Transverse colon (tissue), 4 donors: ENCODE measurements at places on chromosomes 12 and 14.

- DNase-seq = no peak
These were observed 259.1 kb downstream of the SLC6A15 start for GRCh38 chr12:84653482-84653881.

- peak; percentile 78 for DNase-seq
These were observed 1.3 kb downstream of the ZC3H10 start for GRCh38 chr12:56119361-56119796.

GRCh38 chr14:23567186-23568020 lies at the start of gene AP1G2:
Gene AP1G2, minus strand, starts transcription at chr14:23567791. Its CDS starts 477 bp downstream, at chr14:23567314.
- peak; percentile 96 for DNase-seq

DNA sequence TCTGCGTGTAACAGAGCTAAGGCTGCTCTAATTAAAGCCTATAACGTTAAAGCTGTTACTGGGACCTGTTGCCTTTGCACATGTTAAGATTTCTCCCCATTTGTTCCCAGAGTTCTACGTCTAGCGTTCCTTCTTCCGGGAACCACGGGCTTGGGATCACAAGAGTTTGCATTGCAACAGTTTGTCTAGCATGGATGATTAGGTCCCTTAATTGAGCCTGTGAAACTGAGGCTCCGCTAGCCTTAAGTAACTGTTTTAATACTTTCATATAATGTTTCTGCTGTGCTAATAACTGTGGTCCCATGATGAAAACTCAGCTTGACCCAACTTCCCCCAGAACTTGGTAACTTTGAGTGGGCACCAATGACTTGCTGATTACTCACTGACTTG lies 16.7 kb upstream of the LYZ start:
- DNase-seq = peak; percentile 14

DNA sequence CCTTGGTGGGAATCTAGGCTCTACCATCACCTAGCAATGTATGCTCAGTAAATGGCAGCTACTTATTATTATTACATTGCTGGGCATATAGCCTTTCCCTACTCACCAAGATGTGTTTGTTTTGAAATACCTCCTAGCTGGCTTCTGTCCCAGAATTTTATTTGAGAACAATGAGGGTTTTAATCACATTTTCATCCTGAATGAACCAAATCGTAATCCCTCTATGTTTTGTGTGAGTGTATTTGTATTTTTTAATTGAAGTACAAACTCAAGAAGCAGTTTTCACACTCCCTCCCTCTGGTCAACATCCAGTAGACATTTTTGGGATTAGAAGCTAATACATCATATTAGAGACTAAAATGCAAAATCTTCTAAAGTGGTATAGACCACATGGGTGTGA lies 7.6 kb downstream of the SLC7A8 start:
- DNase-seq = no peak

GRCh38 chr14:72743626-72744025 lies 150.3 kb downstream of the DPF3 start:
- DNase-seq = no peak

GRCh38 chr14:92922155-92922735 lies 705 bp upstream of the CHGA start:
- DNase-seq = no peak

DNA sequence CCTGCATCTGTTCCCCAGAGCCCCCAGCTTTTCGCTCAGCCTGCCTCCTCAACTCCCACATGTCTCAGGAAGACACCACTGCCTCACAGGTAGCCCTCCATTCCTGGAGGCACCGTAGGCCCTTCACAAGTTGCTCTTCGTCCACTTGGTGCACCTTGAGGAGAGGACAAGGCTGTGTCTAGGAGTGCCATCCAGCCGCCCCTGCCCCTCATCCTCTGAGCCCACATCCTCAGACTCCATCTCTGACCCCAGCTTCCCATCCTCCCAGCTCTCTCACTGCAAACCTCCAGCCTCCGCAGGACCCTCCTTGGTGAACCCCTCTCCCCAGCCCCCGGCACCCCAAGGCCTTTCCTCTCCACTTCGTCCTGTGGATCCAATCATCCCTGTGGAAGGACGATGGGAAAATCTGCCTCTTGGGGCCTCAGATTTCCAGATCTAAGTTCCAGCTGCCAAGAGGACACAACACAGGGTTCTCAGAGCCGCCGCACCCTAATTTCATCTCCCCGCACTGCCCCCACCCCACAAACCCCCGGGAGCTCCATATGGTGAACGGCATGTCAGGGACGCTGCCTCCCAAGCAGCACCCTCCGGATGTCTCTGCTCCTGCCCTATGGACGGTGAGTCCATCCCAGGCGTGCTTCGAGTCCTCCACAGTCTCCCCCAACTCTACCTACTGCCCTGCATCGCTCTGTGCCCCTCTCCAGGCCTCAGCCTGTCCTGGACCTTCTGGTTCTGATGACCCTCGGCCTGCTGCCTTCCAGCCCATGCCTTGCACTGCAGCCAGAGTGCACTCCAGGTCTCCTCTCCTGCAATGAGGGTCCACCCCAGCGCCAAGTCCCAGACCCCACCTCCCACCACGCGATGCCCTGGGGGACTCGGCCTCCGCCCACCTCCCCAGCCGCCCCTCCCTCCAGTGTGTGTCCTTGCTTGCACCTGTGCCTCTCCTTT lies 314.1 kb upstream of the DIO3 start:
- DNase-seq = no peak

DNA sequence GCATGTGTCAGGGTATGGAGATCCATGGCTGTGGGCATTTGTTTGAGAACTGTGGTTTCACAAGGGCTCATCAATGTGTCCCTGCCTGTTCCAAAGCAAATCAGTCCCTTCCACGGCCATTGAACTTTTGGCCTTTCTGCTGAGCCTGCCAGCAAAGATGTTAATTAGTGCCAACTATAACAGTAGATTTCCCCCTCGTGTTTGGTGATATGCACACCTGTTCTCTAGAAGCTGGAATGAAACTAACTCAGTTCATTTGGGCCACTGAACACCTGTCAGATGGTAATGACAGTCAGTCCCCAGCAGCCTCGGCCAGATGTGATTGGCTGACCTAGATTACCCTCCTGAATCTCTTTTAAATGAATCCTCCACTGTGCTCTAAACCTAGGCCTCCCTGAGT lies 43.2 kb downstream of the IRAK3 start:
- DNase-seq = peak; percentile 14

DNA sequence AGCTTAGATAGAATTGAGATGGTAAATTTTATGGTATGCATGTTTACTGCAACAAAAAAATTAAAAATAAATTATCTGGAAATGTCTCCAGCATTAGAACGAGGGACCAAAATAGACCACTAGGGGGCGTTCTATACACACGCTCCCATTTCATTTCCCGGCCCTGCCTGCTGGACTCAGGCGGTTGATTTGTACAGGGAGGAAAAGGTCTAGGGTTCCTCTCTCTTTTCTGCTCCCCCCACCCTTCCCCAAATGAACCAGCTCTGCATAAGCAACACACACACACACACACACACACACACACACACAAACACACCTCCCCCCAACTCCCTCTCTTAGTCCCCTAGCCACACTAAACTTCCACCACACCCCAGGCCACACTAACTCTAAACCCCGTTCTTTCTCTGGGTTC lies 7.8 kb upstream of the DTX1 start:
- peak; percentile 59 for DNase-seq

DNA sequence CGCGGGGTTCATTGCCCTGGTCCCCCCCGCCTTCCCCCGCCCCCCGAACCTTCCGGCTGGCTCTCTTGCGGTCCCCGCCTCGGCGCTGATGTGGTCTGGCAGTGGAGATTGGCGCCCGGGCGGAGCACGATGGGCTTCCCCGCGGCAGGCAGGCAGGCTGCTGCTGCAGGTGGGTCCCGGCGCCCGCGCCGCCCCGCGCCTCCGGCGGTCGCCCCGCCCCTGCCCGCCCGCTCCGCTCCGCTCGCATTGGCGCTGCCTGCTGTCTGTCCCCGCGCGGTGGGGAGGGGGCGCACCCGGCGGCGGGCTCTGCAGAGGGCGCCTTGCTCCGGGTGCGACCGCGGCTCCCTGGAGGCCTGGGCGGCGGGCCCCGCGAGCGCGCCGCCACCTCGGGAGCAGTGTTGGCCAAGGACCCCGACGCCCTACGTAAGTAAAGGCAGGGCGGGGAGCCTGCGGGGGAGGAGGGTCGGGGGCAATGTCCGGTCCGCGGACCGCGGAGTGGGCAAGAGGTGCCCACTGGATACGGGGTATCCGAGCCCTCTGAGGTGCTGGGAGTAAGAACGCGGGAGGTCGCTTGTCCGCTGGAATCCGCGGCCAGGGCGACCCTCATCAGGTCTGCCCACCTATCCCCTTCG lies at the start of gene AKAP5:
AKAP5 (plus strand) TSS at position 309 of the 632 bp plus-strand sequence. CDS start 2,896 bp downstream, outside the sequence.
- peak; percentile 75 for DNase-seq

- DNase-seq = no peak
These were observed 160.6 kb downstream of the KCNA5 start for GRCh38 chr12:5204271-5204670.

- no peak for DNase-seq
These were observed 180.2 kb upstream of the PZP start for GRCh38 chr12:9388379-9388778.
